ENCODE measurements at places on chromosomes 2 and 18. TPM values are rescaled to one million over a fixed set of nuclear protein-coding genes. Genes with fewer than 3 reads are reported as not detected.

GRCh38 chr2:239883326-239884050 is 141.7 kb downstream of the NDUFA10 start:
- no peak for DNase-seq

DNA sequence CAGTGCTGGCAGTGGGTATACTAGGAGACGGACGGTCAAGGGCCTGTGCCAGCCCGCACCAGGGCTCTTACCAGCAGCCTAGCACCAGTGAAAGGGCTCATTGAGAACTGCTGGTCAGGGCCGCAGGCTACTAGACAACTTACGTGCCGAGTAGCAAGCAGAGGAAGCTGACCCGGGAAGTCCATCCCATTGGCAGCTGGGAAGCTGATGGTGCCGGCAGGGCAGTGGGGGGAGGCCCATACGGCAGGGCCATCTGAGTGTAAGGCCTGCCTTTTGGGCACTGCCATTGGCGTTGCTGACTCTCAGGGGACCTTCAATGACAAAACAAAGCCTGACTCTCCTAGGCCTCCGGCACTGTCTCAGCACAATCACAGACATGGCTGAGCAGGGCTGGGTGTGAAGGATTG is 20.6 kb downstream of the EFR3B start:
- DNase-seq: no peak

DNA sequence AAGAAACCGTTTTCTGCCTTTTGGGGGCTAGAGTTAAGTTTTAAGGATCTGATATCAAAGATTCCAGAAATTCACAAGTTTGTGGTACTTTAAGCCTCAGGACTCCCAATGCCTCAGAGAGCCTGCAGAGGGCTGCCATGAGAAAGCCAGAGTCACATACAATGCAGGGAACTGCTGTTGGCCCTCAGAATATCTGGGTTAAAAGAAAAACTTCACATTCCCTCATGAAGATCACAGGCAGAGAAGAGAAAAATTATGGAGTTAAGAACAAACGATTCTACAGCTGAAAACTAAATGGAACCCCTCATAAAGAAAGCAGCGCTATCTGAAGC is 39.5 kb downstream of the HDAC4 start:
- peak; percentile 51 for DNase-seq

- DNase-seq: peak; percentile 15
Measured at GRCh38 chr2:59885541-59885940, 667.9 kb downstream of the BCL11A start.

DNA sequence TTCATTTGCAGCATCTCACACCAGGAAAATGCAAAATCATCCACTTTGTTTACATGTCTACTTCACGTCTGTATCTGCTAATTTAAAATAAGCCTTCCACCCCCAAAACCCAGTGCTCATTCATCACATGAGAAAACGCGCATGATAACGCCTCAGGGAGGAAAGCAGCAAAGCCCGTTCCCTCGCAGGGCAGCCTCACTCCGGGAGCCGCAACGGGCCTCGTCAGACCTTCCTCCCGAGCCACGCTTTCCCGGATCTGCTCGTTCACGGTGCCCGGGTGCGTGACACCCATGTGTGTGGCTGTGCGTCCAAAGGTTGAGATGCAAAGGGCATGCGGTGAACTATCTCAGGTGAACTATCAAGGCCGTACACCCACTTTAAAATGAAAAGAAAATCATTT is 59.8 kb downstream of the NDUFA10 start:
- DNase-seq: no peak

DNA sequence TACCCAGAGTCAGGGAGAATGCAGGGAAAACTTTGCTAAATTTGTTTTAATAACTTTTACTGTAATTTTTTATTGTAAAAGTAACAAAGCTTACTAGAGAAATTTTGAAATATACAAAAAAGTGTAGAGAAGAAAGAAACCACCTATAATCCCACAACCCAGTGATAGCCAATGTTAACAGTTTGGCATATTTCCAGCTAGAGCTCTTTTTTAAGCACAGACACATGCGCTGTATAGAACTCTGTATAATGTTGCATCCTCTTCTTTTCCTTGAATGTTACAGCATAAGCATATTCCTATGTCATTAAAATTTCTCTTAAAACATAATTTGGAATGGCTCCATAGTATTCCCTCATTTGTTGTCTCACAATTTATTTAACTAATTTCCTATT is 37.4 kb upstream of the EPAS1 start:
- peak; percentile 27 for DNase-seq

DNA sequence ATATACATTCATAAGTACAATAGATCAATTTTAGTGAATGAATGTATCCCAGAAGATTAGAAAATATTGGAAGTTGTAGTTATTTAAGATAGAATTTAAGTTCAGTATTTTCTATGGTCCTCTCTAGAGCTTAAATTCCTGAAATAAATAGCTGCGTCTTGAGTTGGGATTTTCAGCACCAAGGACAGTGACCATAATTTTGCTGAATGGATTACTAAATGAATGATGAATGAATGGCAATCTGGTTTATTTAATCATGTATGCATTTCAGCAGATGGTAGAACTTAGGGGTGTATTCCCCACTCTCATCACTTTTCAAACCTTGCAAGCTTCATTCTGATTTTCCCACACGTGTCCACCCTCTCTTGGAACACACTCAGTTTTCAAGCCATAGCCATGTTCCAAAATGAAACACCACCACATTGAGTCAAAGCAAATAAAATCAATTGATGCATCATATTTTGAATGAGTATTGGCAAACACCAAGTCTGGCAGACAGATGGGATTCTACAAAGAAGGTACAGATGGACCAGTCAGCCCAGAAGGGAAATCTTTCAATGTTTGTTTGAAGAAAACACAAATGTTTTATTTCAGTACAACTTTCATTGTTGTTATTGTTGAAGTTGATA is 362.2 kb upstream of the NXPH2 start:
- DNase-seq: peak; percentile 18

DNA sequence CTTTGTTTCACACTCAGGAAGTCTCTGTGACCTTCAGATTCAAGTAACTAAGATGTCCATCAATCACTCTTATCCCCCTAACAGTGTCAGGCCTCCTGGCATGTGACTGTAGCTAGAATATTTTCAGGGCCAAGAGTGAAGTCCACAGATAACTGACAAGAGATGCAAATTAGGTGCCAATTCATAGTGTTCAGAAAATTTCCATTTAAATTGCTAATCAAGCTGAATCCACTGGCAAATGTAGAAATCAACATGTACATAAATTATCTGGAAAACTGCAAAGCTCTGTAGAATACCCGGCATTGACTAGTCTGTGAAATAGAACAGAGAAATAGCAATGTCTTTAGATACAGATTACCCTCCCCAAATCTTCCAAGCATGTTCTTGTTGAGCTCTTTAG is 38.6 kb upstream of the ARL4C start:
- no peak for DNase-seq

DNA sequence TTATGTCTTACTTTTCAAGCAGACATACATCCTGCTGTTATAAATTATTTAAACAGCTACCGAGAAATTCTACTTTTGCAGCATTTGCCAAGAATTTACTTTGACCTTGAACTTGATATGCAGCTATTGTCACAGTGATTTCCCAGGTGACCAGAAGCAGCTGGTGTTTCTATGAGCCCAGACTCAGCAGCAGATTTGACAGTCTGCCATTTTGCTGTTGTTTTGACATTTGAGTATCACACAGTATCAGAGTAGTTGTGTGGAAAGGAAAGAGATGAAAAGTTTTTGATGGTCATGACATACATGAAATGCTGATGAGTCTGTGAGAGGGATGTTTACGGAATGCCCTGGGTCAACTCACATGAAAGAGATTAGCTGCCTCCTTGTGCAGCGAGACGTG is 6.6 kb upstream of the CCDC195 start:
- DNase-seq: no peak

DNA sequence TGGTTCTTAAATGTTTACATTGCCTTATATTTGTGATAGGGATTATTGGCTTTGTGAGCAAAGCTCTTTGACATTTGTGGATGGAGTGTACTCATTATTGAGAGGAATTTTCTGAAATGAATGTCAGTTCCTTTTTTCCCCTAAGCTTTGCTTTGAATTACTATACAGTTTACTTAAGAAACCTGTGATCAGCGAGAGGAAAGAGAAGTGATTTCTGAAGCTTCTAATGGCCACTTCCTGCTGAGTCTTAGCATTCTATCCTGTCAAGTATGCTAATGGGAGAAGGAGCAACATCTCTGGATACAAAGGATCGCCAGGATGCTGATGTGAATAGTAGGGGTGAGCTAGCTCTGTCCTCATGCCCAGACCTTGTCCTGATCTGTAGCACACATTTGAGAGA is 47.8 kb upstream of the MGAT5 start:
- no peak for DNase-seq

DNA sequence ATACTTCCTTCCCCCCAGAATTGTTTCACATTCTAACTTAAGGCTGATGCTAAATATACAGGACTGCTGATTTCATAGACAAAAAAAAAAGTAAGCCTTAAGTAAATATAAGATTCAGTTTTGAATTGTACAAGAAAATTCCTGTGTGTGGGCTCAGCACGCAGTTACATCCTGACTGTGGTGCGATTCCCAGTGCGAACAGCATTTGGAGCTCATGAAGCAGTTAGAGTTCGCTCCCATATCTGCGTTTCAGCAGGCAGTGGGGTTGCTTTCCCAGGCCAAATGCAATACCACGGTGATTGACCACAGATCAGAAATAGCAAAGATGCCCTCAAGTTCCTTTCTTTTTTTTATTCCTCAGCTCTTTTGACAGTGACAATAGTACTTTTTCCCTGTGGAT is 75.6 kb downstream of the SATB2 start:
- DNase-seq: no peak

DNA sequence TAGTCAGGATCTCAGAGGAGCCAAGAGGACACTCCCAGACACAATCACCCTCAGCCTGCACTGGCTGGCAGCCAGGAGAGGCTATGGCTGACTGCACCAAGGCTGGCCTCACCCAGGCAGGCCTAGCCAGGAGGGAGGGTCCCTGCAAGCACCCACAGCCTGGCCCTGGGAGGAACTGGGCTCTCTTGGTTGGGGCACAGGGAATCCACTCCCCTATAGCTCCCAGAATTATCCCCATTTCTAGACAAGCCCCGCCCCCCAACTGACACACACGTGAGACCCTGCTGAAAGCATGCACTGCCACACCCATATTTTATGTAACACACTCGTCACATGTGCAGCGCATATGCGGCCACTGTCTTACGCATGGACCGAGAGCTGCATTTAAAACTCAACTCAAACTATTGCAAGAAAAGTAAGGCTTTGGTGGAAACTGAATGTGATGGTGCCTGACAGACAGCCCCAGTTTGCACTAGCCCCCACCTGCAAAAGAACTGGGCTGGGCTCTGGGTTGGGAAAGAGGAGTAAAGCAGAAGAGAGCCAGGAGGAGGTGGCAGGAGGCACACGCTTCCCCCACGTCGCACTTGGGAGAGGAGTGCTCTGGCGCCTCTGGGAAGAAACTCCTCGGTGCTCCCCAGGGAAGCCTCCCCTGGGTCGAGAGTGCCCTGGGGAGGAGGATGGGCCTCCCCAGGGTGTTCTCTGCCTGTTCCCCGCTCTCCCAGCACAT is 28.9 kb upstream of the ARHGEF4 start:
- peak; percentile 16 for DNase-seq

DNA sequence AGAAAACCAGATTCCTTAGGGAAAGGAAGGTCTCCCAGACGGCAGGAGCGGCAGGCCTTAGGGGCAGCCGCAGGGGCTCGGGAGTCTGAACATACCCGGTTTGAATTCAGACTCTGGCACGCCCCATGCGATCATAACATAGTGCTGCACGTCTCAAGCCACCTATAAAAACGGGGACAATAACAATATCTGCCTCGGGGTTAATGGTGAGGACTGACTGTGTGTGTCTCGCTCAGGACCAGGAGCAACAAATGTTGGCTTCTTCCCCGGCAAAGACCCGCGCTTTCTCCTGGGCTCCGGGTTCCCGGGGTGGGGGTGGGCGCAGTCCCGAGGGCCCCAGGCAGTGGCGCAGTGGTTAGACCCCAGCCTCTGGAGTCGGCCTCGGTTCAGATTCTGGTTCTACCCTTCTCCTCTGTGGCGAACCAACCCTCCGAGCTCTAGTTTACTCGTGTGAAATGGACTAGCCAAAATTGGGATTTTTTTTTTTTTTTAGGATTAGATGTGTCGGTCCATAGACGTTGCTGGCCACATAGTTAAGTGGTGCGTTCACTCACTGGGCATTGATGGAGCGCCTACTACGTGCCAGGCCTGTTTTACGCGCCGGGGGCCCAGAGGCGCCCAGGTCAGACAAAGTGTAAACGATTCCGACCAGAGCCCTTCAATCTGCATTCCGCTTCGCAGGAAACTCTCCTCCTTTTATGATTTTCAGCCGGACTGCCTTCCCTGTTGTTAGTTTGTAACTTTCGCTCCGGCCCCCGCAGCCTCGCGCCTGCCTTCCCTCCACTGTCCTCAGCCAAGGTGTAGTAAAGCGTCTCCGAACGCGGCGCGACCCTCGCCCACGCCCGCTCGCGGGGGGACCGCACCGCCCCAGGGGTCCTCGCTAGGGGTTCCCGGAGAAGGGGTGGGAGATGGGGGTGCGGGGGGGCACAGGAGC is 820 bp upstream of the SH3BP4 start:
- DNase-seq: peak; percentile 43

GRCh38 chr2:121085801-121086200 is 199.2 kb downstream of the TFCP2L1 start:
- no peak for DNase-seq

DNA sequence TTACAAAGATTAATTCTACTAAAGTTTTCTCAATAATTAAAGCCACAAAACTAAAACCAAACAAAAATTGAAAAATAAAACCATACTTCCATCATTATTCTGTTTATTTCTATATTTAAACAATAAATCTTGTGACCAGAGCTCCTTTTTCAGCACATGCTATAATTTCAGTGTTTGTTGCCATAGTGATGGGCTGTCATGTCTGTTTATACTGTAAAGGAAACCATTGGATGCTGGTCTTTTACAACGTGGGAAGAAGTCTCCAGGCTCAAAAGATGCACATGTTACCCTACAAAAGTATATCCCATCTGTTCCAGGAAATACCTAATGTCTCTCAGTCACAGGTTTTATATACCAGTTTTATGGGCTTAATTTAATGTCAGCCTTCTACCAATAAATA is 100.1 kb upstream of the MC2R start:
- DNase-seq: no peak

The PLGLB2 gene
- 3.4 TPM for total RNA-seq

The LYPD6B gene
- total RNA-seq: 4.3 TPM

The ALPG gene
- total RNA-seq: not detected

The ARHGAP28 gene
- total RNA-seq: 41.2 TPM

The ALLC gene
- 0.48 TPM for total RNA-seq

The ALKAL2 gene
- total RNA-seq: not detected

The GKN1 gene
- total RNA-seq: not detected

The TMEM178A gene
- 3.9 TPM for total RNA-seq

The CRYGC gene
- not detected for total RNA-seq

The WDR54 gene
- 14.2 TPM for total RNA-seq

The PDCD1 gene
- total RNA-seq: not detected

The FAM110C gene
- 7.7 TPM for total RNA-seq

The SEMA4C gene
- 25.5 TPM for total RNA-seq

The IL36A gene
- total RNA-seq: not detected

All from umbilical cord (tissue), 2 donors.